CD4-positive, alpha-beta T cell (primary cell): ENCODE measurements at places on chromosomes 7 and 10.

DNA sequence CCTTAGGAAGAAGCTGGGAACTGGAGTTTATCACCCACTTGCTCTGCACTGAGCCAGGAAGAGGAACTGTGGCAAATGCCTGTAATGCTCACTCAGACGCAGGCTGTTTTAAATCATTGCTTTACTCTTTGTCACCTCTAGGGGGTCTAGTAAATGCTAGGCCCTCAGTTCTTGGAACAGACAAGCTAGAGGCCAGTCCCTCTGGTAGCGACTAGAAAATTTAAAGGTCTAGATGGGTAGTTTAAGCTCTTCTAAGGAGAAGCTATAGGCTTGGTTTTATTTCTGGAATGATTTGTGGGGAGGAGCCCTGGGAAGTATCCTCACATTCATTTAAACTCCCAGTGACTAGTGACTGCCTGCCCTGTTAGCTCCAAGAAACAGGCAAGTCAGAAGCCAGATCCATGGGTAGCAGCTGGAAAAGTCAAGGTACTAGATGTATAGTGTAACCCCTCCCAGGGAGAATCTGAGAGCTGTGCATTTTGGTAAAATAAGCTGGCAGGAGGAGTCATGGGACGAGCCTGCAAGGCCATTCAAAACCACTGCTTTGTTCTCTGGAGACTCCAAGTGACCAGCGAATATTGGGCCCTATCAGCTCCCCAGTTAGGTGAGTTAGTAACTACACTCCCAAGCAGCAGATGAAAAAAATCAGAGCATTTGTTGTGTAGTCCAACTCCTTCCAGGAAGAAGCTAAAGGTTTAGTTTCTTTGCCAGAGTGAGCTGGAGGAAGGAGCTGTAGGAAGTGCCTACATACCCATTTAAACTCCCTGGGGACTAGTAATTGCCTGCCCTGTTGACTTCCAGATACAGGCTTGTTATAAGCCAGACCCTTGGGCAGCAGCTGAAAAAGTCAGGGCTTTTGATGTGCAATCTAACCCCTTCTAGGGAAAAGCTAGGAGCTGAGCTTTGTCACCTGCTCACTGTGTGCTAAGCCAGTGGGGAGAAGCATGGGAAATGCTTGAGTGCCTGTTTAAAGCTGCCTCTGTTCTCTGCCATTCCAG, 68.9 kb downstream of the DYNC1I1 start:
- no peak for DNase-seq

DNA sequence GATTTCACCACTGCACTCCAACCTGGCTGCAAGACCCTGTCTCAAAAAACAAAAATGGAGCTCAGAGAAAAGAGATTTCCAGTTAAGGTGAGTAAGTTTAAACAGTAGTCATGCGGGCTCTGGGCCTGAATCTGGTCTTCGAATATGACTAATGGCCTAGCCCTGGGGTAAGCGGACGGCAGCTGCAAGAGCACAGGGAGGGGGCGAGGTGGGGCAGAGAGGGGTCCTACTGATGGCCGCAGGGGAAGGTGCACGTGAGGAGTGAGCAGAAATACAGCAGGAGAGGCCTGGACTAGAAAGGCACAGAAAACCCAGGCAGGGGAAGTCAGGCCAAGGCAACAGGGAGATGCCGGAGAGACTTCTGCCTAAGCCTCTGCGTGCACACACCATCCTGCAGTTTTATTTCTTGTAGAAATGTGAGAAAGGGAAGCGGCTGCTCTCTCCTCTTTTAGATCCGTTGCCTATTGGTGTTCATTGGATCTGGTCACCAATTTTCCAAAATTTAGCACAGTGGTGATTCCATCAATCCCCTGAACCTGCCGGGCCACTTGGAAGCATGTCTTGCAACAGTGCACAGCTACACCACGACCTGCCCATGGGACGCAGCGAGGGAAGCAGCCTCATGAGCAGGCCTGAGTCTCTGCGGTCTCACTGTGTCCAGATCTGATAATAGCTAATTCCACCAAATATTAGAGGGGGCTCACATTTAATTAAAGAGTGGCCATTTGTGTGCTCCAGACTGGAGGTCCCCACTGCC, 139.0 kb downstream of the PAXIP1 start:
- no peak for DNase-seq

DNA sequence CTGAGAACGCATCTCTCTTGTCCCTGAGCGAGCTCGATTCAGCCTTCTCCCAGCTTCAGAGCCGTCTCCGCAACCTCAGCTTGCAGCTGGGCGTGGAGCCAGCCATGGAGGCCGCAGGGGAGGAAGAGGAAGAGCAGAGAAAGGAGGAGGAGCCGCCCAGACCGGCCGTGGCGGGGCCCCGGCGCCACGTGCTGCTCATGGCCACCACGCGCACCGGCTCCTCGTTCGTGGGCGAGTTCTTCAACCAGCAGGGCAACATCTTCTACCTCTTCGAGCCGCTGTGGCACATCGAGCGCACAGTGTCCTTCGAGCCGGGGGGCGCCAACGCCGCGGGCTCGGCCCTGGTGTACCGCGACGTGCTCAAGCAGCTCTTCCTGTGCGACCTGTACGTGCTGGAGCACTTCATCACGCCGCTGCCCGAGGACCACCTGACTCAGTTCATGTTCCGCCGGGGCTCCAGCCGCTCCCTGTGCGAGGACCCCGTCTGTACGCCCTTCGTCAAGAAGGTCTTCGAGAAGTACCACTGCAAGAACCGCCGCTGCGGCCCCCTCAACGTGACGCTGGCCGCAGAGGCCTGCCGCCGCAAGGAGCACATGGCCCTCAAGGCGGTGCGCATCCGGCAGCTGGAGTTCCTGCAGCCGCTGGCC, 43.2 kb downstream of the CHST3 start:
- DNase-seq: no peak

DNA sequence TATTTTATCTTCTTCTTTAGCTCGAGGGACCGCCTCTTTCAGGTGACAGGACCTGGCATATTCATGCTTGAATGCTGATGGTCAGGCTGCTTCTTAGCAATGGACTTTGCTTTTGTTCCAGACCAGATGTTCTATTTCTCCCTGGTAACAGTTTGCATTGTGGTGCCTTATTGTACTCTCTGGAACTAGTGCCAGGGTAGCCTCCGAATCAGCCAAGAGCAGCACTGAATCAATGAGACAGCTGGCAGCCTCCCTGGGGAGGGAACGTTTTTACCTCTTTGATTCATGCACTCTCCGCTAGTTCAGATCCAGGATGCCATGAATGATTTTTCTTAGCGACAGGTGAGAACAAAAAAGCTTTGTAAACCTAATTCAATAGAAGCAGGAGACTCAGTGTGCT, 54.1 kb upstream of the NXPH1 start:
- DNase-seq: no peak

GRCh38 chr10:70557876-70558275, 44.7 kb downstream of the PRF1 start:
- DNase-seq: no peak

DNA sequence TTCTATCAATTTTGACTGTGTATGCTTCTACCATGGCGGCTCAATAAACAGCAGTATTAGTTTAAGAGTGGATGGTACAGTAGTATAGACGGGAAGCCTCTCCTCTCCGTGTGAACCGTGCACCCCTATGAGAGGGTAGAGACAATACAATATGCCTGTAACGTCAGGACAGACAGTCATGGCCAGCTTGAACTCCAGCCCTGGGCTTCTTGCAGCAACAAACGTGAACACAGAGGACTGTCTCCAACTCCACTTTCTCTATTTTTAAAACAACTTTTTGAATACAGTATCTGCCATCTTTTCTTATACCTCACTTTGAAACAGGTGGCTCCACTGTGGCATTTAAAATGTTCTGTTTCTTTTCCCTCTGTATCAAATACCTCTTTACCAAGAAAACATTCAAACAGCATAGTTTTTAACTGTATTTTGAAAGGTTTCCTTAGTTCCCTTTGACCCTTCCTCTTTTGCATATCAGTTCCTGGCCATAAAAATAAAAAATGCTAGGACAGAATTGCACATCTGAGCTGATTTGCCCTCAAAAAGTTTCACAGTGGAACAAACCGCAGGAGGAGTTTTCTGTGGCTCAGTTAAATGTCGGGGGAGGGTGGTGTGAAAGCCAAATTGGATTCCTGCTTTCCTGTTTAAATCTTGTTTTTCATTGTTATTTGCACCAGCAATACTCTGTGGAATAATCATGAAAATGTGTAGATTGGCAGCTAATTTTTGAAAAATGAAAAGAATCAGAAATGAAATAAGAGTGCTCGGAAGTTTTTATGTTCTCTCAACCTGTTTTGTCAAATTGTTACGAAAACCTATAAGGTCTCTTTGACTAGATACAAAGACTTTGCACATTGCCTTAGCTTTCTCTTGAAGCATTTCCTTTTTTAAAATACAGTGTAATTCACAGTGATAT, 8.0 kb downstream of the IKZF1 start:
- no peak for DNase-seq

DNA sequence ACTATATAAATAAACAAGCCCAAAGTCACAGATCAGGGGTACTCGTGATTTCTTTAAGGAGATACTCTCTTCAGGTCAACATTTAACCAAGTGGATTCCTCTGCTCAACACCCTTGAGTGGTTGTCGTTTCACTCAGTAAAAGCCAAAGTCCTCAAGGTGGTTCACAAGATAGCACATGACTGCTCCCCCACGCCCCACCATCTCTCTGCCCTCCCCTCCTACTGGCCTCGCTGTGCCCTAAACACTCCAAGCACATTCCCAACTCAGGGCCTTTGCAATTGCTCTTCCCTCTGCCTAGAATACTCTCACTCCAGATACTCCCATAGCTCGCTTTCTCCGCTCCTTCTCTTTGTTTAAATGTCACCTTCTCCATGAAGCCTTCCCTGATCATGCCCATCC, 72.1 kb upstream of the FHIP2A start:
- DNase-seq: no peak

DNA sequence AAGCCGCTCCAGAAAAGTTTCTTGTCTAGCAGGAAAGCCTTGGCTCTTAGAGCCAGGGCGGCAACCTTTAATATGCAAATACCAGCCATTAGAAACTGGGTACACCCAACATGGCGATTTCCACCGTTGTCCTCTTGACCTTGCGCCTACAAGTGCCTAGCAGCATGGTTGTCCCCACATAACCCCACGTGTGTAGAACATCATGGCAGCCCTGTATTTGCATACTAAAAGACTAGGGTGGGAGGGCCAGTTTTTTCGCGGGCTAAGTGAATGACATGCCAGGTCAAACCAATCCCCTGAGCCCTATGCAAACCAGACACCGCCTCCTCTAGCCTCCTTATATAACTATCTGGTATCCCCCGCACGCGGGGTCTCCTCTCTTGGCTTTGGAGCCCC, 58.4 kb upstream of the FZD8 start:
- DNase-seq: no peak

GRCh38 chr10:131546086-131546810, 234.7 kb upstream of the TCERG1L start:
- no peak for DNase-seq

DNA sequence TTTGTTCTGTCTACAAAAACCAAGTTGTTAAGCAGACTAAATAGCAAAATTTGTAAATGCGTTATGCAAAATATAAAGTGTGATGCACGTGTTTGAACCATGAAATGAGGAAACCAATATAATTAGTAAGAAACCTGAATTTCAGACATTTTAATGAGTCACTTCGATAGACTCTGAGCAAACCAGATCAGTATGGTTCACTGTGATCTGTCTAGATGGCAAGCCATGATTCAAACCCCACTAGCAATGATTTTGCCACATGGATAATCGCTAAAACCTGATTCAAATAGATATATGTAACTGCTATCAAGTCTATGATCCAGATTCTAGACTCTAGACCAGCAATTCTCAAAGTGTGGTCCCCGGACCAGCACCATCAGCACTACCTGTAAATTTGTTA, 24.8 kb downstream of the ZC3HAV1 start:
- DNase-seq: no peak

DNA sequence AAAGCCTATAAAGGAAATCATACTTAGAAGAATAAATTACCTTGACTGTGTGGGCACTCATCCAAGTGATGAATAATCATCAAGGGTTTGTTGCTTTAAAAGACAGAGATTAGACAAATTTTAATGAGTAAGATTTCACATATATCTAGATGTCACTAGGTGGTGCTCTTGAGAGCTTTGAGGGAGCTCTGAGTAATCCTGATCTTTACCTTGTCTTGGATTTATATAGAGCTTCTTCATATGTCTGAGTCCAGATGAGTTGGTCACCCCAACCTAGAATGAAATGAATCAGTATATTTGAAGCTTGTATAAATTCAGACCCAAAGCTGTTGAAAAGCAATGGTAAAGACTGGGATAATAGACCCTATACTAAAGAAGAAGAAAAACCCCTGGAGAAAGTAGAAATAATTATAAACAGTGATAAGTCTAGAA, 3.7 kb downstream of the AGR2 start:
- DNase-seq: no peak

- no peak for DNase-seq
Measured at GRCh38 chr10:11748866-11749265, 6.7 kb downstream of the ECHDC3 start.

- DNase-seq: no peak
Measured at GRCh38 chr7:128453836-128454804, 1.6 kb upstream of the HILPDA start.
